ENCODE measurements at places on chromosomes 12 and 14.
A peak's percentile ranks its signal among the peaks of the same experiment; 100 is the strongest.

DNA sequence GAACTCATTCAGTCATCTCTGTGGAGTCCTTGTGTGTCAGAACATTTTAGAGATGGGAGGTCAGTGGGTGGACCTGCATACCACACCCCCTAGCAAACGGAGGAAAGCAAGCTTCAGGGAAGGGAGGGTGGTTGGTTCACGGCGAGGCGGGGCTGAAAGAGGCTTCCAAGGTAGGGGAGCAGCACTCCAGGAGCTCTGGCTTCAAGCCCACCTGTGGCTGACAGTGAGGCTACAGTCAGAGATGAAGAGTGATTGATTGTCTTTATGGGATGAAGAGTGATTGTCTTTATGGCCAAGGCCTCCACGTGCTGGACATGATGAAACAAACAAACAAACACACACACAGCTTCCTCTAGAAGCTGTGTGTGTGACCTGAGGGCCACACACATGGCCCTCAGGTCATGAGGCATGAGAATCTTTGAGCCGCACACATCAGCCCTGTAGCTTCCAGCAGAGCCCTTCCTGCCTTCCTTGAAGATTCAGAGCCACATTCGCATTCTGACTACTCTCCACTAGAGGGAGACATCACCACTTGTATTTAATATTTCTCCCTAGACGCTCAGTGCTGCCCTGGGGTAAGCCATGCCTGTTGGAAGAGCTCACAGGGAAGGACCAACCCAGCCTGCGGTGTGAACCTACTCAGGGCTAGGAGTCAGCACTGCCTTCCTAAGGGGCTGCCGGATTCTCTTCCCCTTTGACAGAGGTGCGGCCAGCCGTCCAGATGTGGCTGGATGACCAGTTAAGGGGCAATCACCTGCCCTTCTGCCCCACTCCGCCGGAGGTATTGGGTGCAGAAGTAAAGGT lies 54.4 kb upstream of the KCNA1 start:
- peak; percentile 68 for DNase-seq

- no peak for DNase-seq
Measured at GRCh38 chr12:127311720-127312364, 955.1 kb upstream of the TMEM132C start.

- no peak for DNase-seq
Measured at GRCh38 chr12:6620137-6620884, 13.1 kb upstream of the CHD4 start.

DNA sequence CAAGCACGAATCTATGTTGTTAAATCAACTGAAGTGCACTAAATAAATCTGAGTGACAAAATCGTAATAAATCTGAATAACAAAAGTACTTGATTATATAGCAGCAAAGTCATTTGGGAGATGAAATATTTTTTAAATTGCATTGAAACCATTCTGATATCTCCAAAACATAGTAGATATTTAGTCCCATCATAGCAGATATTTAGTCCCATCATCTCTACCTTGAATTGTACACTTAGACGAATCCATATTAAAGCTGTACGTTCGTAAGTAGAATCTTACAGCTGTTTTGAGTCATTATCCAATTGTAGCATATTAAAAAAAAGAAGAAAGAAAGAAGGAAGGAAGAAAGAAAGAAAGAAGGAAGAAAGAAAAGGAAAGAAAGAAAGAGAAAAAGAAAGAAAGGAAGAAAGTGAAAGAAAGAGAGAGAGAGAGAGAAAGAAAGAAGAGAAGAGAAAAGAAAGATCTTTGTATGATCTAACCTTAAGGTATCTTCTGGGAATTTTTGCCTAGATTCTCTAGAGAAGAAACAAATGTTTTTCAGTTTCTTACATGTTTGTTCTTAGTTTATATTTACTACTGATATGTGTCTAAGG lies 2.6 kb downstream of the DCN start:
- no peak for DNase-seq

- no peak for DNase-seq
Measured at GRCh38 chr12:13547283-13547682, 350.8 kb downstream of the EMP1 start.
